ENCODE measurements at places on chromosomes 12 and 14.

GRCh38 chr12:79373896-79374499 lies 316.8 kb downstream of the PAWR start:
- peak; percentile 25 for DNase-seq

DNA sequence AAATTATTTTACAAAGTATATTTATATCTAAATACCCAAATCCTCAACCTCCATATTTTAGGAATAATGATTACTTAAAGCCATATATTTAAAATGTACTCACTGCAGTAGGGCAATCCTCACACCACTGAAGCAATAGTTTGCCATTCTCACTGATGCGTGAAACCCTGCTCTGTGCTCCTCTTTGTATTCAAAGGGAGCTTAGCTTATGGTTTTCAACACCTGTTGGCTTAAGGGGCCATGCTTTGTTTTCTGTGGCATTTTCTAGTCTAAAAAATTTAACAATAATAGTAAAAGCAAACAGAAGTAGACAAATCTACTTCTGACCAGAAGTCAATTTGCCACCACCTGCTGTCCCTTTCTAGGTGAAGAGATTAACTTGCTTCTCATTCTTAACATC lies 294.6 kb downstream of the FLRT2 start:
- DNase-seq, result no peak

GRCh38 chr12:7146906-7147305 lies 16.7 kb downstream of the CLSTN3 start:
- no peak for DNase-seq

DNA sequence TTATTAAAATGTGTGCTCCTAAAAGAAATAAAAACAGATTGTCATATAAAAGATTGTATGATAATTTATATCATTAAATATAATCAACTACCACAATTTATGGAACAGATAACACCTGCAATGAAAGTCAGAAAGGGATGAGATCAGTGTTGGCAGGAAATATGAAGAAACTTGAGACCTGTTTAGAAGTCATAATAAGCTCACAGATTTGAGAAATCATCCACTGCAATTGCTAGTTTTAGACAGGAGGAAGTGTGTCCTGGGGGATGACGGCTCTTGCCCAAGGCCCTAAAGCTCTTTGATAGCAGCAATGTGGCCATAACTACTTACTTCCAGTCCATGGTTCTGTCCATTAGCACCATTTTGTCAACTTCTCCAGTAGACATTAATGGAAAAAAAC lies 122.8 kb upstream of the SOX5 start:
- no peak for DNase-seq

DNA sequence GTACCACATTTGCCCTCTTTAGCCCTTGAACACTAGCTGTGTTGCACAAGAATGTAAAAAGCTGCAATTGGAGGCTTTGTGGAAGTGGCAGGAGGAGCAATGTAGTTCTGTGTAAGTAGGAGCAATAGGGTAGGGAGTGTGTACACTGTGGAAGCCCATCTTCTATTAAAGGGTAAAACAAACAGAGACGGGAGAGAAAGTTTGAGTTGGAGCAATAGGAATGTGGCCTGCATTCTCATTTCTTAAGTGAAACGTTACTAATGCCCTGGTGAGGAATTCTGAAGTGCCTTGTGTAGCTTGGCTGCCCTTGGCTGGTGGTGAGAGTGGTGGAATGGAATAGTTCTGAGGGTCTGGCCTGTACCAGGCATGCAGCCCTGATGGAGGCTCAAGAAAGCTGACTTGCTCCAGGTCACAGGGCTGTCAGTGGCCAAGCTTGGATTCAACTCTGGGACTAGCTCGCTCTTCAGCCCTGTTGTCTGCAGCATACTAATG lies 38.8 kb upstream of the ATP23 start:
- DNase-seq, result no peak

GRCh38 chr12:47885012-47885501 lies 19.7 kb downstream of the VDR start:
- DNase-seq, result peak; percentile 86

GRCh38 chr12:113620437-113620976 lies 148.8 kb upstream of the LHX5 start:
- no peak for DNase-seq

DNA sequence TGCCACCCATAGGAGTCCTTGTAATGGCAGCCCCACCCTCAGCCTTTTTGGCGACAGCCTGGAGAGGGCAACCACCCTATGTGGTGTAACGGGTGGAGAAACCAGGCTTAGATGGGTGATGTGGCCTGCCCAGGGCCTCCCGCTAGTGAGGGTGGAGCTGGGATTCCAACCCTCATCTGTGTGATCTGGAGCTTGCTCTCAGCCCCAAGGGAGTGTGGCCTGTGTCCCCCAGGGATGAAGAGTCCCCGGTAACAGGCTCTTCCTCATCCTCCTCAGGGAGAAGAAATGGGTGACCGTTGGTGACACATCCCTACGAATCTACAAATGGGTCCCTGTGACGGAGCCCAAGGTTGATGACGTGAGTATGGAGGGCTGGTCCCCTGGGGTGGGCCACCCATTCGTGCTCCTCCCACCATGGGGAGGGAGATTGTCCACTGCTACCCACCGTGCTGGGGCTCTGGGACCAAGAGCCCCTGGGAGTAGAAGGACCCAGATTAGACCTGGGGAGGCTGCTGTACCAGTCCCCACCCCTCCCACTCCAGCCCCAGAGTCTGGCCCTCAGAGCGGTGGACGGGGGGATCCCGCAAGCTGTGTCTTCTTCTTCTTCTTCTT lies 8.8 kb downstream of the BCL7A start:
- DNase-seq, result no peak

DNA sequence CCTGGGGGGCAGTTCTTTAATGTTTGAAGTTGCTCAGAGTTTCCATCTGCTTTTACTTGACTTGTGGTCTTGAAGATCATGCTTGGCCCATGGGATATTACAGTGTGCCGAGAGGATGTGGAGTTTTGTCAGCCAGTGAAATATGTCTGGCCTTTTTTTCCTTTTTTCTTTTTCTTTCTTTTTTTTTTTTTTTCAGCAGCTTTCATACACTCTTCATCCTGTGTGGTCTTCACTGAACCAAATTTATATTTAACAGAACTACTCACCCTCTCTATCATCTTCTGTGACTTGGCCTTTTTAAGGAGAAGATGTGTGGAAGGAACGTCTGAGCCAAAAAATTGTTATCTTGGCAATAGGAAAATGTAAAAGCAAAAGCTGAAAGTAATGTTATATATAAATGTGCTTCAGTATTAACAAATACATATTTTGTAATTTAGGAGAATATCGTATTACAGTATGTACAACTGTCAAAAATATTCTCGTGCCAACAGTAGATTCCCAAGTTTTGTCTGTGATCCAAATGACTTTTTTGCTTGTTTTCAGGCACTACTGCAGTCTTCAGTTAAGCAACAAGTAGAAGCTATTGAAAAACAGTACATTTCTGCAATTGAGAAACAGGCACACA lies 200.6 kb downstream of the CCDC91 start:
- DNase-seq, result no peak

Data from activated CD4-positive, alpha-beta T cell treated with anti-CD3 and anti-CD28 coated beads, Interleukin-10, Interleukin-2, amounts not matched to agents 100 ng/mL and 50 ng/mL, durations not matched to agents 16 hours and 8 hours (primary cell).